ENCODE measurements at places on chromosomes 4 and X. TPM values are rescaled to one million over a fixed set of nuclear protein-coding genes. Genes with fewer than 3 reads are reported as not detected.

DNA sequence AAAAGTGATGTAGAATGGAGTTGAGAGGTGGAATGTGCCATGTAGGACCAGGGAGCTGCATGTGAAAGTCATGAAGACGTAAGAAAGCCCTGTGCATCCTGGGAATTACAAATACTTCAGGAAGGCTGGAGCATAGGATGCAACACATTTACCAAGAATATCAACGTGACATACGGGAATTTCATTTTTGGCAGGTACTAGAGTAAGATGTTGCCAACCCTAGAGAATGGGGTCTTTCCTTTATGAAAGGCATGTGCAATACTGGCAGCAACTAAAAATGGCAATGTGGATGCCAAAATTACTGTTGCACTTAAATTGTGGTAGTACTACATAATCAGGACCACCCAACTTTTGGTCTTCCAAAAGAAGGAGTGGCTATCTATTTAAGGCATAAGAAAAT lies 188.0 kb downstream of the COL25A1 start:
- no peak overlapping the region for H3K27ac ChIP-seq
- H3K4me1 ChIP-seq: no peaks in the 10 kb centered on the region
- no peaks in the 10 kb centered on the region for H3K27me3 ChIP-seq
- DNase-seq: no peak

GRCh38 chr4:104429150-104429741 lies 65.4 kb downstream of the CXXC4 start:
- no peaks in the 10 kb centered on the region for H3K4me1 ChIP-seq
- no peak overlapping the region for H3K27ac ChIP-seq
- DNase-seq: no peak
- H3K27me3 ChIP-seq: no peaks in the 10 kb centered on the region
- no peaks in the 10 kb centered on the region for H3K36me3 ChIP-seq

GRCh38 chrX:131302701-131303100 lies 13.6 kb upstream of the IGSF1 start:
- H3K36me3 ChIP-seq: no peaks in the 10 kb centered on the region
- no peaks in the 10 kb centered on the region for H3K27me3 ChIP-seq
- H3K4me1 ChIP-seq: no peaks in the 10 kb centered on the region
- H3K27ac ChIP-seq: no peak overlapping the region
- no peak for DNase-seq

DNA sequence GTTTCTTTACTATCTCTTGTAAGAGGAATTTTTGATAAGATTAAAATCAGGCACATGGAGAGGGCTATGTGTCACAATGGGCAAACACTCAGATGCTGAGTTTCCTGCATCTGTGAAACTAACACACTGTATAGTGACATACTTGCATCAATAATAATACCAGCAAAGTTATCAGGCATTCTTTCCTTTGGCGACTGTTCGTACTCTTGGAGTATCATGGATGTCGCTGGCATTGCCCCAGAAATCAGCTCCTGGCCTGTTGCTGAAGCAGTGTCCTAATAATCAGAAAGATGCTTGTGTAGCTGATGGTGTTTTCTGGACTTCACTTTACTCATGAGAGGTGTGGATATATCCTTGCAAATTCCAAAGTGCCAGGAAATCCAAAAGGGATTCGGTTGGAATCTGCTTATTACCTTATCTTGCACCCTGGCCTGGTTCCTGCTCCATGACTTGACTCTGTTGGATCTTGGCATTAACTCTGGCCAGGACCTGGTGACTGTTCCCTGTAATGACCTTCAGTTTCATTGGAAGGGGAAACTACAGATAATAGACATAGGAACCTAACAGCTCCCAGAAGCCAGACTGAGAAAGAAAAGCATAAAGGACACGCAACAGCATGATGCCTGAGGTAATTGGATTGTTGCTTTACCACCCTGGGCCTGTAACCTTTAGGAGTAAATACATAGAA lies 762.5 kb upstream of the GRIA3 start:
- no peak overlapping the region for H3K4me3 ChIP-seq
- no peaks in the 10 kb centered on the region for H3K36me3 ChIP-seq
- no peak overlapping the region for H3K27ac ChIP-seq
- no peaks in the 10 kb centered on the region for H3K27me3 ChIP-seq
- H3K4me1 ChIP-seq: no peaks in the 10 kb centered on the region

- no peak overlapping the region for H3K4me3 ChIP-seq
- H3K36me3 ChIP-seq: no peaks in the 10 kb centered on the region
- DNase-seq: no peak
- no peaks in the 10 kb centered on the region for H3K27me3 ChIP-seq
- no peaks in the 10 kb centered on the region for H3K4me1 ChIP-seq
These were observed 328.4 kb upstream of the INTU start for GRCh38 chr4:127304356-127304755.

DNA sequence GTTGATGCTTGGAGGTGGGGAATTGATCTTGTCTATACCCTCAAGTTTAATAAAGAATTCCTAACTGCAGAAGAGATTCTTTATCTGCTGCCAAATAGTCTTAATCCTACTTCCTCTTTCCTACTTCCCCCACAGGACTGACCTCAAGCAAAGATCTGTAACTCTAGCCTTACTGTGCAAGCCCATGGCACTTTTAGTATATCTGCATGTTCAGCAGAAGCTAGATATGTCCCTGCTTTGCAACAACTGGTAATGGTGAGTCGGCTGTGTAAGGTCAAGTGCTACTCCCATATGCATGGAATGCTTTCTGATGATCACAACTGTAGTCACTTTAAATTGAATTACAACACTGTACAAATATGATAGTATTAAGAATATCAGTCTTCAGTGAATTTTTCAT lies 26.3 kb upstream of the PDS5A start:
- H3K4me1 ChIP-seq: no peaks in the 10 kb centered on the region
- H3K27ac ChIP-seq: no peak overlapping the region
- no peaks in the 10 kb centered on the region for H3K36me3 ChIP-seq
- H3K4me3 ChIP-seq: no peak overlapping the region
- DNase-seq: no peak

PDHA2 gene
- not detected for polyA plus RNA-seq

TKTL2 gene
- not detected for polyA plus RNA-seq

DUSP21 gene
- polyA plus RNA-seq: not detected

REST gene
- 15.2 TPM for polyA plus RNA-seq

LEF1 gene
- 18.3 TPM for polyA plus RNA-seq

NDNF gene
- 44.6 TPM for polyA plus RNA-seq
